ENCODE measurements at places on chromosomes 3 and 15. TPM values are rescaled to one million over a fixed set of nuclear protein-coding genes. Genes with fewer than 3 reads are reported as not detected.

Gene LDHAL6B
- total RNA-seq: not detected

Gene RETNLB
- total RNA-seq: not detected

Gene HHATL
- total RNA-seq: not detected

Gene GSK3B
- 71.4 TPM for total RNA-seq

Gene CASR
- not detected for total RNA-seq

Gene TGM4
- not detected for total RNA-seq

Data from hair follicle dermal papilla cell (primary cell).